ENCODE measurements at places on chromosomes 16 and 17.

- no peaks in the 10 kb centered on the region for H3K4me1 ChIP-seq
- H3K36me3 ChIP-seq: peaks cover 18% of the 10 kb centered on the region
- DNase-seq: no peak
- H3K4me3 ChIP-seq: no peak overlapping the region
These were observed 16.2 kb upstream of the MYH3 start for GRCh38 chr17:10673312-10673711.

DNA sequence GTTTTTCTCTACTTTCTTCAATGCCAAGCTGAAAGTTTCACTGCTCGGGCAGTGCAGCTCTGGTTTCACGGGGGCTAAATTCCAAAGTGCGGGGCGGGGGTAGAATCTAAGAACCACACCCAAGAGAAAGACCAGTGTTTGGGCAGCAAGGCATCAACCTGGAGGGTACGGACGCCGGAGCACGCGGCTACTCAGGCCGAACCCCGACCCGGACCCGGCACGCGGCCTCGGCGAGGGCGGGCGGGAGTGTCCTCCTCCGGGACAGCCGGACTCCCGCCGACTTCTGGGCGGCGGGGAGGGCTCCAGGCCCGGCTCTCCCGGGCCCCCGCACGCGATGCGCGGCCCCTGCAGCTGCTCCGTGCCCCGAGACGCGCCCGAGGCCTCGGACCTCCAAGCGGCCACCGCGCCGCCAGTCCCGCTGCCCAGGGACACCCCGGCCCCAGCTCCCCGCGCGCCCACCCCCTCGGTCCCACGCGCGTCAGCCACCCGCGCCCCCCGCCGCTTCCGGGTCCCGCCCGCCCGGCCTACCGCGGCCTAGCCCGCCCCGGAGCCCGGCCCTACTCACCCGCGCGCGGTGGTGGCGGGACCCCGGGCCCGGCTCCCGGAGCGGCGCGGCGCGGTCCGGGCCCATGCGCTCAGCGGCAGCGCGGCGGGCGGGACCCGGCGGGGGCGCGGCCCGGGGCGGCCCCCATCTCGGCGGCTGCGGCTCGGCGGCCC is 561 bp downstream of the AXIN1 start:
- H3K27ac ChIP-seq: peak overlapping the region; percentile 78
- DNase-seq: peak; percentile 31

- no peak overlapping the region for H3K27ac ChIP-seq
- H3K4me3 ChIP-seq: no peak overlapping the region
- H3K27me3 ChIP-seq: no peaks in the 10 kb centered on the region
- DNase-seq: no peak
- no peaks in the 10 kb centered on the region for H3K36me3 ChIP-seq
- H3K4me1 ChIP-seq: no peaks in the 10 kb centered on the region
These were observed 920 bp upstream of the ZCCHC14 start for GRCh38 chr16:87493608-87494280.

GRCh38 chr17:29714146-29714545 is 91.4 kb upstream of the CORO6 start:
- no peak overlapping the region for H3K4me3 ChIP-seq
- no peaks in the 10 kb centered on the region for H3K36me3 ChIP-seq
- H3K27me3 ChIP-seq: no peaks in the 10 kb centered on the region

DNA sequence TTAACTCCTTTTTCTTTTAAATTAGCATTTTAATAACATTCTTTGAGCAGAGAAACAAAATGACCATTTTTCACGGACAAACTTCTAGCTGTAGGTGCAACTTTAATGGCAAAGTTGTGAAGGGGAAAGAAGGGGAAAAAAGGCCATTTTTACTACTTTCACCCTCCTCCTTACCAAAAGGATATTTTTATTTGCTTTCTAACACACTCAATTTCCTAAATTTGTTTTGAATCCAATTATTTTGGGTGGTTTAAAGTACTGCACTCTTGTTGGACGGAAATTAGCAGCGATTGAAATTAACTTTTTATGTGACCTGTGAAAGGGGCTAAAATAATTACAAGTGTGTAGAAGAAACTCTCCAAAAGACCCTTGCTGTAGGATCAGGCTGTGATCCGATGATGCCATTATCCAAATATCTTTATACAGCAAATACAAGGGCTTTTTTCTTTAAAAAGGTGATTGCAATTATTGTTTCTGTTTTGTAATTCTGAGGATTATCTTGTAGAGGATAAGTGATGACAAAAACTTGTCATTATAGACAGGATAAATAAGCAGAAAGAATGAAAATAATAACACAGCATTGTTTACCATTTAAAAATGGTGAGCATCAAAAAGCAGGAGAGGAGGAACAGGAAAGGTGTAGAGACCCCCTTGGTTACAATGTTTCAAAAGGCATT is 42.4 kb downstream of the SNX11 start:
- H3K36me3 ChIP-seq: no peaks in the 10 kb centered on the region
- H3K27me3 ChIP-seq: no peaks in the 10 kb centered on the region
- no peak overlapping the region for H3K4me3 ChIP-seq
- H3K27ac ChIP-seq: no peak overlapping the region
- peaks cover 7% of the 10 kb centered on the region for H3K4me1 ChIP-seq

GRCh38 chr17:71970312-71970711 is 150.5 kb upstream of the SOX9 start:
- no peak overlapping the region for H3K4me3 ChIP-seq
- H3K4me1 ChIP-seq: no peaks in the 10 kb centered on the region
- H3K27ac ChIP-seq: no peak overlapping the region
- no peaks in the 10 kb centered on the region for H3K27me3 ChIP-seq

DNA sequence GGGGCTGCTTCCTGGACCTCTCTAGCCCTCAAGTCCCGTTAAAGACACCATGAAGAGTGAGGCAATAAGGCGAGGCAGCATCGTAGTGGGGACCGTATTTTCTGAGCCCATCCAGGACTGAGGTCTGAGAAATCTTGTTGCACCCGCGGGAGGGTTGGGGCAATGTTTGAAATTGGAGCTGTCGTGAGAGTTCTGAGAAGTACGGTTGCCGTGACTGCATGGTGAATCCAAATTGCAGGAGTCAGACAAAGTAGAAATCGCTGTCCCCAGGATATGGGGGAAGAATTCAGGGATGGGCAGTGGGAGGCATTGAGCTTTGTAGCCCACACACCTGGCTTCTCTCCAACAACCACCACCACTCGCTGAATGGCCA is 42.0 kb upstream of the RPL38 start:
- no peaks in the 10 kb centered on the region for H3K27me3 ChIP-seq
- DNase-seq: no peak
- peaks cover 4% of the 10 kb centered on the region for H3K4me1 ChIP-seq
- no peak overlapping the region for H3K4me3 ChIP-seq
- no peak overlapping the region for H3K27ac ChIP-seq

GRCh38 chr17:80008848-80009247 is 26.8 kb downstream of the TBC1D16 start:
- no peaks in the 10 kb centered on the region for H3K36me3 ChIP-seq
- no peak for DNase-seq
- H3K27me3 ChIP-seq: no peaks in the 10 kb centered on the region
- H3K27ac ChIP-seq: no peak overlapping the region
- no peak overlapping the region for H3K4me3 ChIP-seq

GRCh38 chr16:79993629-79994209 is 393.2 kb upstream of the MAF start:
- no peak overlapping the region for H3K4me3 ChIP-seq
- DNase-seq: no peak
- H3K4me1 ChIP-seq: peaks cover 3% of the 10 kb centered on the region

GRCh38 chr17:43020789-43021740 is 1.1 kb downstream of the VAT1 start:
- peaks cover 15% of the 10 kb centered on the region for H3K36me3 ChIP-seq
- H3K4me1 ChIP-seq: peaks cover 47% of the 10 kb centered on the region
- H3K27me3 ChIP-seq: no peaks in the 10 kb centered on the region
- peak; percentile 78 for DNase-seq

DNA sequence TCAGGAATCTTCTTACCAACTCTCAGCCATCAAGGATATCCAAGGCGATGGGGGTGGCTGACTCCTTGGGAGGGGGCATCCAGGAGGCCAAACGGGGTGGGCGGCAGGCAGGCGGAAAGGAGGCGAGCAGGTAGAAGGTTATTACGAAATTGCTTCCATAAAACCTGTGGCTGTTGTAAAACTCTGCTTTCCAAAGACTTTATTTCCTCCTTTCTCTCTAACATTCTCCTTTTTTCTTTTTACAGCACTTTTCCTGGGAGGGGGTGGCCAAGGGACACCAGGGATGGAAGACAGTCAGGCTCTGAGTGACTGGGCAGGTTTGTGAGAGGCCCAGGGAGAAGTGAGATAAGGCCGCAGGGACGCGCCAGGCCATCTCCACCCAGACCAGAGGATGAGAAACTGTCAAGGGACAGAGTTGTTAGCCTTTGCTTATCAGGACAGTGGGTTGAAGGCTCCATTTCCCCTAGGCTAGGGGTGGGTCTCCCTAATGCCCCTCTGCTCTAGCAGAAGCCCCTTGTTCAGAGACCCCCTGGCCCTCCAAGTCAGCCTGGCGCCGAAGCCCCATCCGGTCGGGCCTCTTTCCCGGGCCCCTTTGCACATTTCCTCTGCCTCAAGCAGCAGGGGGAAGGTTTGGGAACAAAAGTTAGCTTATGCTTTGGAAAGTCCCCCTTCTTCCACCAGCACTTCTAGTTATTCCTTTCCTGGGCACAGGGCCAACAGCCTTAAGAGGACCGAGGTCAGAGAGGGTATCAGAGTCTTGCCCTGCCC is 5.0 kb upstream of the HOXB9 start:
- H3K36me3 ChIP-seq: no peaks in the 10 kb centered on the region
- H3K27me3 ChIP-seq: peaks cover 60% of the 10 kb centered on the region
- no peak overlapping the region for H3K4me3 ChIP-seq
- no peak for DNase-seq
- H3K4me1 ChIP-seq: peaks cover 18% of the 10 kb centered on the region

GRCh38 chr16:21078563-21078962 is 72.1 kb downstream of the DNAH3 start:
- H3K27ac ChIP-seq: no peak overlapping the region
- no peaks in the 10 kb centered on the region for H3K27me3 ChIP-seq
- peaks cover 1% of the 10 kb centered on the region for H3K4me1 ChIP-seq
- H3K36me3 ChIP-seq: no peaks in the 10 kb centered on the region

- DNase-seq: no peak
- H3K4me1 ChIP-seq: no peaks in the 10 kb centered on the region
- H3K27ac ChIP-seq: no peak overlapping the region
- H3K27me3 ChIP-seq: no peaks in the 10 kb centered on the region
- H3K36me3 ChIP-seq: peaks cover 6% of the 10 kb centered on the region
- no peak overlapping the region for H3K4me3 ChIP-seq
These were observed 34.9 kb upstream of the LGALS9 start for GRCh38 chr17:27596096-27596495.

GRCh38 chr17:77145612-77146245 is 5.0 kb downstream of the SEC14L1 start:
- no peak overlapping the region for H3K4me3 ChIP-seq
- peaks cover 13% of the 10 kb centered on the region for H3K4me1 ChIP-seq
- peaks cover 9% of the 10 kb centered on the region for H3K36me3 ChIP-seq
- DNase-seq: no peak

DNA sequence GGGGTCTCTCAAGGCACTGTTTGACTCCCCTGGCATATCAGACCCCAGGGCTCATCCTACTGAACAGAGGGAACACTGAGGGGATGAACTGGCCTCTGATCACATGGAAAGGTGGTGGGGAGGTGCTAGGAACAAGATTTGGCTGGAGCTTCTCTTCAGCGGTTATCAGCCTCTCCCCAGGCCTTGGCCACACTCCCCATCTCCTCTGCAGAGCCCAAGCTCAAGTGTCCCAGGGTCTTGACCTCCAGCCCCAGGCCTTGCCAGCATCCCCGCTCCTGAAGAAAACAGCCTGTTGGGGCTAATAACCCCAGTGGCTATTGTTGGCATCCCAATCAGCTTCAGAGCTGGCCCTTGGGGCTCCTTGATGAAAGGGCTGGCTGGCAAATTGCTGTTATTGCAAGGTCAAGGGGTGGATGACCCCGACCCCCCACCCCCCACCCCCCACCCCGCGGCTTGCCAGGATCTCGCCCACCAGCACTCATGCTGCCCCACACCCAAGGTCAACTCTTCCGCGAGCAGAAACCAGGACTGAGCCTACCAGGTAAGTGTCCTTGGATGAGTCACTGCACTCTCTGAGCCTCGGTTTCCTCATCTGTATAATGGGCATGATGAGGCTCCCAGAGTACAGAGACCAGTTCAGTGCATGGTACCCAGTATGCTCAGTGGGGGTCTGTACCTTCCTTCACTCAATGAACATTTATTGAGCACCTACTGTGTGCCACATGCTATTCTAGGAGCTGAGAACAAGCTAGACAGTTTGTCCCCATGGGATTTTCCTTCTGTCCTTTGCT is 18.8 kb upstream of the FAM83G start:
- H3K36me3 ChIP-seq: peaks cover 4% of the 10 kb centered on the region
- DNase-seq: no peak
- no peak overlapping the region for H3K4me3 ChIP-seq

DNA sequence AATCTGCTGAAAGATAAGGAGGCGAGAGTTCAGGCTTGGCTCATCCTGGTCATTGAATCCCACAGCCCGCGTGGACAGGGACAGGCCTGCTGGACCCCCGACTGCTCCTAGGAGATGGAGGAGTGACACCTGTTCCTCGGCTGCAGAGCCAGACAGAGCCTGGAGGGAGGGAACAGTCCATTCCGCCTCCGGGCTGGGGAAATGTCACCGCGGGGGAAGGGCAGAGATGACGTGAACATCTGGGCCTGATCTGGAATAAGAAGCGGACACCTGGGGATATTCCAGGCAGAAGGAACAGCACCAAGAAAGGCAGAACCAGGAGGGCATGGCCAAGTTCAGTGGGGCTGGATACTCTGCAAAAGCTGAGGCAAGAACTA is 1.5 kb downstream of the ZNF747 start:
- H3K27me3 ChIP-seq: no peaks in the 10 kb centered on the region
- H3K36me3 ChIP-seq: peaks cover 23% of the 10 kb centered on the region
- peaks cover 36% of the 10 kb centered on the region for H3K4me1 ChIP-seq
- peak overlapping the region; percentile 91 for H3K27ac ChIP-seq
- H3K4me3 ChIP-seq: no peak overlapping the region
- no peak for DNase-seq

DNA sequence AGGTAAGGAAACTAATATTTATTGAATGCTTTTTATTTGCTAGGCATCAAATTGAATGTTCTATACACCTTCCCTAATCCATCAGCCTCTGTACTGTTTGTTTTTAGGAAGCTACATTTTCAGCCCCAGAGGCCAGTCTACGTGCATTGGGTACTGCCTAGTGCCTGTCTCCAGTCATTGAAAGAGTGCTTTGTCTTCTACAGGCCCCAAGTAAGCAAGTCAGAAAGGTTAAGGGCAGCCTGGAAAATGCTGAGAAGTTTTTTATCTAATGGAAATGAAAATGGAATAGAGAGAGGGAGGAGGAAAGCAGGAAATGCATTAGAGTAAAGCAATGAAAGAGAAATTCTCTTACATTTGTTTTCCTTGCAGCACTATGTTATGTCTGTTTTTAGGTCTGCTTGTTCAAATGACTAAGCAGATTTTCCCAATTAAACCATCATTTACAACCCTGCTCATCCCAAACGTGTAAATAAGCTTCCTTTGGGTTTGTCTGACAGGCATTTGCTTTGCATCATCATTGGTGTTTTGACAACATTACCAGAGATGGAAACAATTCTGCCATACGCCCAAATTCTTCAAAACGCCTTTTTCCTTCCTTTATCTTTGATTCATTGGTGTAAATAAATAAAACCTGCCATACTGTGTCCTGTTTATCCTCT is 116.0 kb upstream of the GOT2 start:
- H3K4me3 ChIP-seq: no peak overlapping the region
- peaks cover 5% of the 10 kb centered on the region for H3K4me1 ChIP-seq
- H3K36me3 ChIP-seq: no peaks in the 10 kb centered on the region
- no peak overlapping the region for H3K27ac ChIP-seq
- H3K27me3 ChIP-seq: no peaks in the 10 kb centered on the region
- DNase-seq: no peak

GRCh38 chr17:30477774-30478115 is 537 bp downstream of the GOSR1 start:
- H3K4me3 ChIP-seq: peak overlapping the region; percentile 99
- DNase-seq: peak; percentile 59
- H3K27ac ChIP-seq: peak overlapping the region; percentile 100
- H3K36me3 ChIP-seq: peaks cover 21% of the 10 kb centered on the region
- H3K27me3 ChIP-seq: no peaks in the 10 kb centered on the region
